EL (cell line): ENCODE measurements at places on chromosomes 7 and 10.

GRCh38 chr7:37377231-37377630, 71.4 kb downstream of the ELMO1 start:
- DNase-seq = no peak

DNA sequence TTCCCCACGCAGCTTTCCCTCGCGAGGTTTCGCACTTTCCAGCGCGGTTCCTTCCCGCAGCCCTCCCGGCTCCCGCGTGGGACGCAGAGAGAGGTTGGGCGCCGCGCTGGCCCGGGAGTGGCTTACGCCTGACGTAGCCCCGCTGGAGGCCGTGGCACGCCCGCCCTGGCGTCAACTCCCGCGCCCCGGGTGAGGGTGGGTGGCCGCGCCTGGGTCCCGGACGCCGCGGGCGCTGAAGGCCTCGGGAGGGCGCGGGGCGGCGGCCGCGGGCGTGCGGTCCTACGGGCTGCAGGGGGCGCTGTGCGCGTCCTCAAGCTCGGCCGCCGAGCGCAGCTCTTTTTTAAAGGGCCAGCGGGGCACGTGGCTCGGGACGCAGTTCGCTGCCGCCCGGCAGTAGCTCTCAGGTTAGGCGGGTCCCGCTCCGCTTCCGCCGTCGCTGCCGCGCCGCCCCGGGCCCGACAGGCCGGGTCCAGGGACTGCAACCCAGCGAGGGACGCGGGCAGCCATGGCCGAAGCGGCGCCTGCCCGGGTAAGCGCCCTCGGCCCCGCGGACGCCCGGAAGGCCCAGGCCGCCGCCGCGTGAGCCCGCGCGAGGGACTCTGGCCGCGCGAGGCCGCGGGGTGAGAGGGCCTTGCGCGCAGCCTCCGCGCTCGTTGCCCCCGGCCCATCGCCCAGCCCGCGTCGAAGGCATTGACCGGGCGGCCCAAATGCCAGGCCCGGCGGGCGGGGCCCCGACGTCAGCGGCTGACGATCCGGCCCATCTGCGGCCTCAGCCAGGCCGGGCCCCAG, at the start of gene ZNF783:
Gene ZNF783 (plus strand): TSS at position 368 of the 789 bp plus-strand sequence. CDS start 138 bp downstream, at position 506.
- DNase-seq = peak; percentile 86

- DNase-seq = no peak
Observed at GRCh38 chr7:132508724-132509353, 67.4 kb downstream of the PLXNA4 start.

GRCh38 chr10:28569506-28570159, 36.7 kb downstream of the WAC start:
- DNase-seq = peak; percentile 37

DNA sequence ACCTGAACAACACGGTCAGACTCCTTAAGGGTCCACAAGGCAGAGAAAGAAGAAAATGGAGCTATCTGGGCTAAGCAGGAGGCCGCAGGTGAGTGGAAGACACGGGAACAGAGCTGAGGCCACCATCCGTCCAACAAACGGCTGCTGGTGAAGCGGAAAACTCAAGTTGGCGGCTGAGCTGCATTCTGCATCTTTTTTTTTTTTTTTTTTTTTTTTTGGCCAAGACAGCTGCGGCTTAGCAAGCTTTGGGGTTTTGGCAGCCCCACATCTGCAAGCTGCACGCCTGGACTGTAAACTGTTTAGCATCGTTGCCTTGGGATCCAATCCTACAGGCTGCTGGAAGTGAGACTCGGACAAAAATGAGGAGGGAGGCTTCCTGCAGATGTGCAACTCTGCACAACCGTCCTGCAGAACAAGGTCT, 37.4 kb downstream of the RGS10 start:
- DNase-seq = no peak

DNA sequence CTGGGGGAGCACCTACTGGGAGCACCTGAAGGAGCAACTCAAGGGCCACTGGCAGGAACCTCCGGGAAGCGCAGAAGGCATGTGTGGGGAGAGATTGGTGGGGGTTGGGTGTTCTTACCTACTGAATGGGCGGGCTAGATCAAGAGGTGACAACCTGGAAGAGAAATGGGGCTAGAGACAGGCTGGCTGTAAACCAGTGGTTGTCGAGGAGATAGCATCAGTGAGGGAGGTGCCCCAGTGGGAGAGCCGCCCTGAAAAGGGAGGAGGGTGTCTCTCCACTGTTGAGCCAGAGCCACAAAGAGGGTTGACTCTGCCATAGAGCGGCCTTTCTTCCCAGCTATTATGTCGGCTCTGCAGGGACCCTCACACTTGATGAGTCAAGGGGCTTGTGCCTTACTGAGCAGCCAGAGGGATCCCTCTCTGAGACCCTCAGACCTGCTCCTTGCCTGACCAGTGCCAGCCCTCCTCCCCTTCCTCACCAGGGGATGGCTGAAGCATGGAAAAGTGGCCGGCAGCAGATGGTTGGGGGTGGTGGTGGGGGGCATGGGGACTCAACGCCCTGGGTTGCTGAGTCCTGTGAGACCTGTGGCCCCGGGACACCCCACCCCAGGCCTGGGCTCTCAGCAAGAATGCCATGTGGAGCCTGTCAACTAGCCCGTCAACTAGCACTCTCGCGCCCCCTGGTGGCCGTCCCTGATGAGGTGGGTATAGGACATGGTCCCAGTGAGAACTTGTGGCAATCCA, 36.4 kb upstream of the PURB start:
- DNase-seq = peak; percentile 74

DNA sequence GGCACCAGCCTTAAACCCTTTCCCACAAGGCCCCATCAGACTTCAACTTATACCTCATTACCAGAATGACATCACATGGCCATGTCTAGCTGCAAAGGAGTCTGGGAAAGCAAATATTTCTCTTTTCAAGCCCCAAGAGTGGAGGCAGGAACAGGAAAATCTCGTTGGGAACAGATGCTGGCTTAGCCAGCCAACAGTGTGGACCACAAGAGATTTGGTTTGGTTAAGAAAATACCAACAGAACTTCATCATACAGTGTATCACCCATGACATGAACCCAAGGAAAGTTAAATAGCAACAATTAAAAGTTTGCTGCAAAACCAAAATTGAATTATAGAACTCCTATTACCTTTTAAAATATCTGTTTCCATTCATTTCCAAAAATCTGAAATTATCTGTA, 2.2 kb upstream of the MET start:
- DNase-seq = no peak

DNA sequence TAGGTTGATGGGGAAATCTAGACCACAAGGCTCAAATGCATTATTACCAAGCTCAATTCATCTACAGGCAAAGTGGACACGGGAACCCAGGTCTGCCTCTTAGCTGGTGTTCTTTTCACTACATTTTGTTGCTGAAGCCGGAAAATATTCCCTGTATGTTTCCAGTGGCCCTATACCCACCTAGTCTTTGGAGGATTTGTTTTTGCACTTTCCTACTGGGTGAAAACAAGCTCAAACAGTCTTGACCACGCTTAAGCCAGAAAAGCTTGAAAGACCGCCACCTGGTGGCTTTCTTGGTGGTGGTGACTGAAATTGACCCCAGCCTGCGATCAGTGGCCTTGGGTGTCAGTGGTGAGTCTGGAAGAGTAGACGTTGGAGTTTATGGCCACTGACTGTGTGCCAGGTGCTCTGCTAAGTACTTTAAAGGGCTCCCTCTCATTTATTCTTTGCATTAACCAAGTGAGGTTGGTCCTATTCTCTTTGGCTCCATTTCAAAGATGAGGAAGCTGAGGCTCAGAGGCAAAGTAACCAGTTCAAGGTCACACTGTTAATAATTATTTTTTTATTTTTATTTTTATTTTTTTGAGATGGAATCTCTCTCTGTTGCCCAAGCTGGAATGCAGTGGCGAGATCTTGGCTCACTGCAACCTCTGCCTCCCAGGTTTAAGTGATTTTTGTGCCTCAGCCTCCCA, 11.1 kb upstream of the CRTAC1 start:
- peak; percentile 53 for DNase-seq

GRCh38 chr7:66250711-66251110, 45.6 kb downstream of the TPST1 start:
- peak; percentile 72 for DNase-seq

DNA sequence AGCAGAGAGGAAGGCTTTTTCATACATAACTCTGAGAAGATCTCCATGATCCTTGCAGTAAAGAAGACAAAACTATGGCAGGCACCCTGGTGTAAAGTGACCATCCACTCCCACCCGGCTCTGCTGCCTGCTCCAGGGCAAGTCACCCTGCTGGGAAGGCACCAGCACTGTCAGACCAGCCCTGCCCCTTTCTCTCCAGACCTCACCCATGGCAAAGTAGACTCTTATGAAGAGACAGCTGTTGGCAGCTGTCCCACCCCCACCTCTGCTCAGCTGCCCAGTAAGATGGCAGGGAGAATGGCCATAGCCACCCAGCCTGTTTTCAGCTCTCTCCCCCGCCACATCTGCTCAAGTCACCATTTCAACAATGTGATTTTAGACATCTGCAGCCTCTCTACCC, 8.6 kb upstream of the ZMIZ2 start:
- DNase-seq = no peak

DNA sequence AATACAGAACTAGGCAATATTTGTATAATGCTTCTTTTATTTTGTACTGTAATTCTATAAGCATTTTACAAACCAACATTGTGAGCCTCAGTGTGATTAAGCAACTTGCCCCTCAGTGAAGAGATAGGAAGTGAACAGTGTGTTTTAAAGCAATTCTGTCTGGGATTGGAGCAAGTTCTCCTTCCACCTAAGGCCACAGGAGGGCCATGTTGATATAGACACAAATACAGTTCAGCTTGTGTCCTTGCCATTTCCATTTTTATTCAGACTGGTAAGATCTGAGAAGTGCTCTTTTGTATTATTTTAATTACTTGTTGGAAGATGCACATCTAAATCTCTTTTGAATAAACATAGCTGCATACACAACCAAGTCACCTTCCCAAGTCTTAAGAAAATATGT, 416.3 kb upstream of the COBL start:
- DNase-seq = no peak

DNA sequence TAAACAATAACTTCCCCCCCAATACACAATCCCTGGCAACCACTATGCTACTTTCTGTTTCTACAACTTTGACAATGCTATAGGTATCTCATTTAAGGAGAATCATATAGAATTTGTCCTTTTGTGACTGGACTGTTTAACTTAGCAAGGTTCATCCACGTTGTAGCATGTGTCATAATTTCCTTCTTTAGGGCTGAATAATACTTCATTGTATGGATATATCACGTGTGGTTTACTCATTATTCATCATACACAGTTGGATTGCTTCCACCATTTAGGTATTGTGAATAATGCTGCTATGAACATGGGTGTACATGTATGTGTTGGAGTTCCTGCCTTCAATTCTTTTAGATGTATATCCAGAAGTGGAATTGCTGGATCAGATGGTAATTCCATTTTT, 111.0 kb downstream of the LMBR1 start:
- no peak for DNase-seq

- no peak for DNase-seq
Observed at GRCh38 chr7:83541187-83541960, 107.6 kb downstream of the SEMA3E start.

DNA sequence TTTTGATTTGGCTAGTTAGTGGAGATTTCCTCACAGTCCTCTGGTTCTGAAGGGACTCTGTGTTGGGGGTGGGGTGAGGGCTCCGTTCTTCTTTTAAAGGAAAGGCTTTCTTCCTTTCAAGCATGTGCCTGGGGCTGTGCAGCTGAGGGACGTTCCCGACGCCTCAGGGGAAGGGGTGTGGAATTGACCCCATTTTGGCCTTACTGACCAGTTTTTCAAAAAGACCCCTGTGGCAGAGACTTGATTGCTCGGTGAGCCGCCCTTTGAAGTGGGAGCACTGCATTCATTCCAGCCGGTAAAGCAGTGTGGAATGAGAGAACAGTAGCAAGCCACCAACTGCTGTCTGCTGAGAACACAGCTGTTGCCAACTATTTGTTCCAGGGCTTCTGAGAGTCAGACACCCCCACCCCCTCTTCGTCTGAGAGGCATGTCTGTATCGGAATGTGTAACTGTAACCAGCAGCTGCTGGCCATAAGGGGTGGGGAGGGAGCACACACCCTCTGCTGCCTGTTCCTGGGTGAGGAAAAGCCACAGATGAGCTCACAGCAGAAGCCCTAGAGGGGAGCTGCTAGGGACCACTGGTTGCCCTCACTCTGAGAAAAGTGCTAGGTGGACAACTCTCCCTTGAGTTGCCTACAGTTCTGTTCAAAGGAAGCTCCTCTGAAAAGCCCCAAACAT, 33.2 kb downstream of the WBP1L start:
- DNase-seq = peak; percentile 98

GRCh38 chr10:42781893-42782445, 626 bp upstream of the BMS1 start:
- peak; percentile 34 for DNase-seq

- DNase-seq = peak; percentile 90
Observed at GRCh38 chr10:106573106-106573505, 591.4 kb downstream of the SORCS1 start.

DNA sequence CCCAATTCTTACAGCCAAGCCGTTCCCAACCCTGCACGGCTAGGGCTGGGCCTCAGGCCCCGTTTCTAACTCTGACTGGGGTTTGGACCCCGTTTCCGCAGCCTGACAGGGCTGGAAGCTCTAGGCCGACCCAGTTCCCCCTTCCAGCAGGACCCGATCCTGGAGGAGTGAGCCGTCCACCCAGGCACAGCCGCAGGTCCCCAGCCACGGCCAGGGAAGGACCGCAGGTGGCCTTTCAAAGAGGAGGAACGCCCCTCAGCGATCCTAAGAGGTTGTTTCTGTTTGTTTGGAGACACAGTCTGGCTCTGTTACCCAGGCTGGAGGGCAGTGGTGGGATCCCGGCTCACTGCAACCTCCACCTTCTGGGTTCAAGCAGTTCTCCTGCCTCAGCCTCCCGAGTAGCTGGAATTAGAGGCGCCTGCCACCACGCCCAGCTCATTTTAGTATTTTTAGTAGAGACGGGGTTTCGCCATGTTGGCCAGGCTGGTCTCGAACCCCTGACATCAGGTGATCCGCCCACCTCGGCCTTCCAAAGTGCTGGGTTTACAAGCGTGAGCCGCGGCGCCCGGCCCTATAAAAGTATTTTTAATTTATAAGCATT, 778 bp upstream of the GET4 start:
- no peak for DNase-seq

DNA sequence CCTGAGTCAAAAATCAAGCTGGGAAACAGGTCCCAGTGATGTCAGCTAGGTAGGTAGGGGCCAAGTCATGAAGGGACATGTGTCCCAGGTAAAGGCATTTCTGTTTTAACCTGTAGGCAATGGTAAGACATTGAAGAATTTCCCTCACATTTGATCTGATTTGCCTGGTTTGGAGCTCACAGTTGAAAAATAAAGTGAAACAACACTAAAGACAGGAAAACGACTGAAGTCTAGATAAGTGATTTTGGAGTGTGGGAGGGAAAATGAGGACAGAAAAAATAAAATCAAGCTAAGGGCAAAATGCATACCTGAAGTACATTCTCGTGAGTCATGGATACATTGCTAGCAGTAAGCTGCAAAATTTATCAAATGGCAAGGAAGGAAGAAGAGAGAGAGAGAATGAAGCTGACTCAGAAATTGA, 169.9 kb downstream of the SKIDA1 start:
- peak; percentile 46 for DNase-seq

GRCh38 chr10:93088466-93088865, 14.8 kb downstream of the CYP26A1 start:
- no peak for DNase-seq

GRCh38 chr7:77282897-77283296, 83.3 kb upstream of the FGL2 start:
- no peak for DNase-seq

GRCh38 chr10:132027423-132027983, 38.2 kb upstream of the JAKMIP3 start:
- DNase-seq = peak; percentile 68
